CD4-positive, alpha-beta T cell treated with Interleukin-17A for 4 hours (primary cell): ENCODE measurements at places on chromosomes 4 and X.
A peak's percentile ranks its signal among the peaks of the same experiment; 100 is the strongest.

GRCh38 chr4:66852843-66853242 lies 692.5 kb downstream of the CENPC start:
- no peak for DNase-seq

- DNase-seq, result no peak
Observed at GRCh38 chrX:135410861-135411627, 10.7 kb upstream of the SMIM10L2A start.

DNA sequence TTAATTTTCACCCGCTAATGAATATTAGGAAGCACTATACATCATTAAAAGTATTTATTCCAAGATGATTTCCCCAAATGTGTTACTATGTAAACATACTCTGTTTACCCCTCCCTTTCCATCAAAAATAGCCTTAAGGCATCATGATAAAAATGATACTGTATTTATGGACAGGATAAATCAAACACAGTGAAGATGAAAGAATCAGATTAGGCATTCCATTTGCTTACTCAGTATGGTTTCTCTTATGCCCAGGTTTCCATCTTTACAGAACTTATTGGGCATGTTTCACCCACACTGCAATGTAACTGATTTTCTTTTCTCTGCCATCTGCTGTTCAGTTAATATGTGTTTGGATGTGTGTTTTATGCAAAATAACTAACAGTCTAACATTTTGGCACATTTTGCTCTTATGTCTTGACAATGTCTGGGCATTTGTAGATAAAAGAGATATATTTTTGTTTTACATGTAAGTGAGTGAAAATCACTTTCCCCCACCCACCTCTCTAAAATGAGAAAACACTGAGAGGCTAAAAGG lies 445.2 kb downstream of the RPA4 start:
- no peak for DNase-seq

- no peak for DNase-seq
Observed at GRCh38 chr4:169900241-169900845, 125.9 kb downstream of the MFAP3L start.

DNA sequence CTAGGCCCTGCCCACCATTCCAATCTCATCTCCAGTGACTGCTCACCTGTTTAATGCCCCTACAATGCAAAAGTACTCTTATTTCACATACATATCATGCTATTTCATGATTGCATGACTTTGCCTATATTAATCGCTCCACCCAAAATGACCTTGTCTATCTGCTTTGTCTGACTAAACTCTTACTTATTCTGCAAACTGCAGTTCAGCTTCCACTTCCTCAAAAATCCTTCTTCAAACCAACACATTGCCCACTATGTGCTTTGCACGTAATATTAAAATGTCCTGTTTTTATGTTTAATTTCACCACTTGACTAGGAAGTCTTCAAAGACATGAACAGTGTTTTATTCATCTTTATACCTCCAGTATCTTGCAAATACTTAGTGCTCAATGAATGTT lies 229.6 kb downstream of the OPHN1 start:
- no peak for DNase-seq

- peak; percentile 69 for DNase-seq
Observed at GRCh38 chr4:1512738-1513660, 106.8 kb upstream of the NKX1-1 start.

- DNase-seq, result no peak
Observed at GRCh38 chrX:9829308-9830267, 43.4 kb downstream of the SHROOM2 start.

GRCh38 chr4:58166490-58166889 lies 1056.3 kb upstream of the IGFBP7 start:
- no peak for DNase-seq

DNA sequence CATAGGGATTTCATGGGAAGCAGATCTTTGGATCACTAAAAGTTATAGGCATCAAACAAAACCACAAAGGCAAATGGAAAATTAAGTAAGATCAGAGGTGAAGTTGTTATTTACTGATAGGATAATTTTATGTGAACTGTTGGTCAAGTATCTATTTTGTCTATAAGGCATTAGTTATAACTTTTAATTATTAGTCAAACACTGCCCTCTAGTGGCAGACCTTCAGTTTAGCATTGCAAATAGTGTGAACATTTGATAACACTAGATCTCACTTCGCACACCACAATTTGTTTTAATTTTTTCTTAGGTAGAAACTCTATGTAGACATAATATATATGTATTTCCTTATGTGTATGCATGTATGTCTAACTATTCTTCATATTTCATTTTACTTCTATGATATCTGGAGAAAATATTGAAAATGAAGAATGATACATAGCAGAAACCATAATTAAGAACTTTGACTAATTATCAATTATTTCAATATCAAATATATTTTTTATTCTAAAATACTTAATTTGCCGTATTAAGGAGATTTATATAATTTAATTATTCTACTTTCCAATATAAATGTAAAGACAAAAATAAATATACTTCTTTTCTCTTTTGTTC lies 214.5 kb upstream of the TACR3 start:
- peak; percentile 4 for DNase-seq

- no peak for DNase-seq
Observed at GRCh38 chrX:70479247-70479921, 34.7 kb downstream of the DLG3 start.

GRCh38 chr4:64617800-64618199 lies 208.6 kb upstream of the TECRL start:
- DNase-seq, result no peak

DNA sequence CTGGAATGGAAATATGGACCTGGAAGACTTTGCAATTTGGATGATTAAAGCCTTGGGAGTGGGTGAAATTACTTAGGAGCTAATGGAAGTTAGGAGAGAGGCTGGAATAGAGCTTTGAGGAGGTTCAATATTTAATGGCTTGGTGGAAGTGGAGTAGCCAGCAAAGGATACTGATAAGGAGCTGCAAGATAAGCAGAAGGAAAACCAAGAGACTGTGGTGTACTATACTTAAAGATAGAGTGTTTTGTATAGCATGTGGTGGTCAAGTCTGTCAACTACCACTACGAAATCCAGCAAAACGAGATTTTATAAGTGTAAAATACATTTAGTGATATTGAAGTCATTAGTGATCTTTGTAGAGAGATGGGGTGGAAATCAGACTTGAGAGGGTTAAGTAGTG lies 54.0 kb upstream of the TMLHE start:
- no peak for DNase-seq
